ENCODE measurements at places on chromosomes 2 and 18. TPM values are rescaled to one million over a fixed set of nuclear protein-coding genes. Genes with fewer than 3 reads are reported as not detected.

GRCh38 chr2:101361522-101361921, 25.8 kb downstream of the CREG2 start:
- no peak overlapping the region for H3K4me3 ChIP-seq
- no peak for DNase-seq
- peaks cover 2% of the 10 kb centered on the region for H3K36me3 ChIP-seq
- H3K27ac ChIP-seq = no peak overlapping the region
- peaks cover 28% of the 10 kb centered on the region for H3K27me3 ChIP-seq
- peaks cover 1% of the 10 kb centered on the region for H3K4me1 ChIP-seq

- no peak overlapping the region for H3K27ac ChIP-seq
- no peak overlapping the region for H3K4me3 ChIP-seq
- peaks cover 13% of the 10 kb centered on the region for H3K27me3 ChIP-seq
Observed at GRCh38 chr2:98234776-98235175, 111.5 kb upstream of the CNGA3 start.

HOXD8 gene
- not detected for total RNA-seq

DNA sequence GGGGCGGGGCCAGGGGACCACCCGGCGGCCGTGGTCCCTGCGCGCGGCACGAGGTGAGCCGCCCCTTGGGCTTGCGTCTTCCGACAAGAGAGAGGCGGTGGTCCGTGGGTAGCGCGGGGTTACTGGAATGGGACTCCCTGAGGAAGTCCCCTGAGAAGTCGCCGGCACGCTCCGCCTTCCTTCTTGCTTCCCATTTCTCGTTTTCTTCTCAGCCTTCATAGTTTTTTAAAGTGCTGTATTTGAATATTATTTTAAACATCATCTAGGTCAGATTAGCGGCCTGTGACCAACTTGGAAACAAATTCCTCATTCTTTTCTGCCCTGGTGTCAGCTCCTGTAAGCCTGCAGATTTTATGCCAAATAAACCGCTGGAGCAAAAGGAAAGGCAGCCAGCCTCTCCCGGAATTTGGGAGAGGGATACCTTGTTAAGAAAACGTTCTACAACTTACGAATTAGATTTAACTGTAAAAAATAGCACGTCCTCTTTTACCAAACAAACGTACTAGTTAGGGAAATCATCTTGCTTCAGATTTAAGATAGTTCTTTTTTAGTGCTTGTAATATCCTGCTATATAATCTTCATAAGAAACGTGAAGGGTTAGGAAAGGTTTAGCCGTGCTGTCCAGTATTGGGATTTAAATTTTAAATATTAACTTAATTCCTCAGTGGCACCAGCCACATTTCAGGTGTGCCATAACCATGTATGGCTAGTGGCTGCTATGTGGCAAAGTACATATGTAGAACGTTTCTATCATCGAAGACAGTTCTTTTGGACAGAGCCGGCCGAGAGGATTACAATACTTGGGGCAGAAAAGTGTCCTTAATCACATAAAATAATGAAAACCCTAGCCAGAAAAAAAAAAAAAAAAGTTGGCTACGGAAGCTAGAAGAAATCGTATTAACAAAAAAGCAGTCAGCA, 628 bp upstream of the PTPN2 start:
- H3K4me1 ChIP-seq = peaks cover 38% of the 10 kb centered on the region
- H3K4me3 ChIP-seq = peak overlapping the region; percentile 88
- H3K36me3 ChIP-seq = no peaks in the 10 kb centered on the region
- no peak for DNase-seq

DNA sequence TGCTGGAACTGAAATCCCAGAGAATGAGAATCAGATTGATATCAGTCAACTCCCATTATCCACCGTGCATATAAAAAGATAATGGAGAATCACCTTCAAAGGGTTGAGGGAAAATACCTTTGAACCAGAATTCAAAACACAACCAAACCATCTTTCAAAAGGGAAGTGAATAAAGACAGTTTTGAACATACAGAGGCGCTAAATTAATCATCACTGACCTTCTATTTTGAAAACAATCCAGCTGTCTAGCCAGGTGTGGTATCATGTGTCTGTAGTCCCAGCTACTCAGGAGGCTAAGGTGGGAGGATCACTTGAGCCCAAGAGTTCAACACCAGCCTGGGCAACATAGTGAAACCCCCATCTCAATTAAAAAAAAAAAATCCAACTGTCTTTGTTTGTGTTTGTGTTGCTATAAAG, 63.6 kb downstream of the TRABD2A start:
- no peak overlapping the region for H3K4me3 ChIP-seq
- DNase-seq = no peak
- no peaks in the 10 kb centered on the region for H3K4me1 ChIP-seq
- no peaks in the 10 kb centered on the region for H3K36me3 ChIP-seq
- no peak overlapping the region for H3K27ac ChIP-seq
- peaks cover 29% of the 10 kb centered on the region for H3K27me3 ChIP-seq

DNA sequence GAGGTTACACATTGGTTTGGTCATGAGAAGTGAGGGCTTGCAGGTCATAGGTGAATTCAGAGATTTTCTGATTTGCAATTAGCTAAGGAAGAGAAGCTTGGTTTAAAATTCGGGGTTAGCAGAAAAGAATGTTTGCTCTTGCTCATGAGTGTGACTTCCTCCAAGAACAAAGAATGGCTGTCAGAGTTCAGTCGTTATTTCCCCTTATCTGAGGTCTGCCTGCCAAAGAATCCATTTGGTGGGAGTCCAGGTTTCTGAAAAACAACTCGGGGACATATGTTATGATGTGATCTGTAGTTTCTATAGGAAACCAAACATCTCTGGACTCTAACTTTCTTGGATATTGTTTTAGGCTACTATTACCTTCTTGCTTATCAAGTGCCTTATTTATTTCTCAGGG, 3.2 kb upstream of the UGT1A6 start:
- no peaks in the 10 kb centered on the region for H3K27me3 ChIP-seq
- peaks cover 2% of the 10 kb centered on the region for H3K36me3 ChIP-seq
- DNase-seq = no peak
- H3K27ac ChIP-seq = no peak overlapping the region

- DNase-seq = no peak
- H3K4me3 ChIP-seq = peak overlapping the region; percentile 71
- H3K4me1 ChIP-seq = peaks cover 11% of the 10 kb centered on the region
- no peak overlapping the region for H3K27ac ChIP-seq
- no peaks in the 10 kb centered on the region for H3K36me3 ChIP-seq
Observed at GRCh38 chr2:230956827-230957755, 32.0 kb upstream of the GPR55 start.

ANKRD30B gene
- not detected for total RNA-seq

STAT1 gene
- total RNA-seq = 143 TPM

GRCh38 chr2:160478660-160479059, 14.9 kb downstream of the RBMS1 start:
- peak overlapping the region; percentile 34 for H3K27ac ChIP-seq
- no peaks in the 10 kb centered on the region for H3K27me3 ChIP-seq
- peaks cover 72% of the 10 kb centered on the region for H3K4me1 ChIP-seq
- DNase-seq = no peak
